ENCODE measurements at places on chromosomes 1 and 21.

GRCh38 chr1:109931189-109931731, 20.6 kb downstream of the CSF1 start:
- DNase-seq = no peak

DNA sequence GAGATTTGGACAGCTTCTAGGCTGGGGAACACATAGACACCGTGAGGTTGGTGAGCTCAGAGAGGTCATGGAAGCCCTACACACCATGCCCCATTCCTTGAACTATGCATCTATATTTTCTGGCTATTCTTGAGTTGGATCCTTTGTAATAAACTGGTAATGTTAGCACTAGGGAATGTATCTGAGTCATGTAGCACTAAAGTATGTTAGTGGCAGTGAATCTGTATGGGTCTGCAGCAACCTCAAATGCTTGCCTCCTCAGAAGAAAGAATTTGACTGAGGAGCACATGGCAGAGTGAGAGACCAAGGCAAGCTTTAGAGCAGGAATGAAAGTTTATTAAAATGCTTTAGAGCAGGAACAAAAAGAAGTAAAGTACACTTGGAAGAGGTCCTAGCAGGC, 43.7 kb upstream of the LRRC7 start:
- DNase-seq = no peak

DNA sequence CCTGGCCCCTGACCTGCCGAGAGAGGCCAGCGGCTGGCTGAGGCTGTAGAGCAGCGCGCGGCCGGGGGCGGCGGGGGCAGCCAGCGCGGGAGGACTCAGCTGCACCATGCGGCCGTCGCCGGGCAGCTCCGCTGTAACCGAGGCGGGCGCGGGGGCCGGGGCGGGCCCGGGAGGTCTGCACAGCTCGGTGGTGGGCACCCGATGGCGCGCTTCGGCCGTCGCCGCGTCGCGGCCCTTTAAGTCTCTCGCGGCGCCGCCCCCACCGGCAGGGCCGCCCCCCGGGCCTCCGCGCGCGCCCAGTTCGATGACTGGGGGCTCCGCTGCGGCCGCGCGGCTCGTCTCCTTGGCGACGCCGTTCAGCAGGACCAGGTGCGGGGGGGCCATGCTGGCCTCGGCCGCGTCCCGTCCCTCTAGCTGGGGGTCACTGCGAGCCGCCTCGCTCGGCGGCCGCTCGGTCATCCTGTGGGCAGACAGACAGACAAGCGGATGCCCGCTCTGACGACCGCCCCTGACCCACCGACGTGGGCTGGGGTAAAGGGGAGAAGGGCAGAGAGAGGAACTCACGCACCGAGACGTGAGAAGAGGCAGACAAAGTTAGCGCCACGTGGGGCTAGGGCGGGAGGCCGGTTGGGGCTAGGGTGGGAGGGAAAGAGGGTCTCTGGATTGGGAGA, 6.5 kb downstream of the TAL1 start:
- no peak for DNase-seq

DNA sequence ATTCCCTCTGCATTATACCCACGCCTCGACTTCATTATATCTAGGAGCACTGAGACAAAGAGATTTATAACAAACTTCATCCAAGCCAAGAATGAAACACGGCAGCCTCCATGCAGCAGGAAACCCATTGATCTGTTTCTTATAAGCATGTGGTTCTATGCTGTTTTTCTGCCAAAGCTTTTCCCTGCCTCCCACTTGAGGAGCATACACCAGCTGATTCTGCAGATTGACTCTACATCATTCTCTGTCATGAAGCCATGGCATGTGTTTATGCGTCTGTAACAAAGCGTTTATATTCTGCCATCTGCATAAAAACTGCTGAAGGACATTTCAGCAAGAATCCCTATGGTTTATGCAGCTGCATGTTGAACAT, 102.0 kb downstream of the CYYR1 start:
- no peak for DNase-seq

- DNase-seq = no peak
These were observed 42.4 kb downstream of the GLIS1 start for GRCh38 chr1:53696571-53696970.

GRCh38 chr1:167829868-167830267, 84.1 kb downstream of the ADCY10 start:
- no peak for DNase-seq

DNA sequence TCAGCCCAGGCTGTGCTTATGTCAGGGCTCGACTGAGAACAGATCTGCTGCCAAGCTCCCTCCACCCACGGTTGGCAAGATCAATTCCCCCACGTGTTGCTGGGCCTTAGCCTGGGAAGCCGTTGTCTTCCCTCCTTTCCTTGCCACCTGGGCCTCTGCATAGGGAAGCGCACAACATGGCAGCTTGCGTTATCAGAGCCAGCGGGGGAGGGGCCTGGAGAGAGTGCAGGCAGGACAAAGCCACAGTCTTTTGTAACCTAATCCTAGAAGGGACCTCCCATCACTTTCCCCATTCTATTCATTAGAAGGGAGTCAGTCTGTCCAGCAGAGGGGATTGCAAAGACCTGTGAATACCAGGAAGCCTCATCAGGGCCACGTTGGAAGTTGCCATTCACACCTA, 17.0 kb upstream of the IGSF21 start:
- DNase-seq = no peak

Measured in stimulated activated CD8-positive, alpha-beta memory T cell treated with anti-CD3 and anti-CD28 coated beads, Interleukin-7, amount 100 ng/mL, for 1 hour (primary cell).